ENCODE measurements at places on chromosomes 7 and 10.

DNA sequence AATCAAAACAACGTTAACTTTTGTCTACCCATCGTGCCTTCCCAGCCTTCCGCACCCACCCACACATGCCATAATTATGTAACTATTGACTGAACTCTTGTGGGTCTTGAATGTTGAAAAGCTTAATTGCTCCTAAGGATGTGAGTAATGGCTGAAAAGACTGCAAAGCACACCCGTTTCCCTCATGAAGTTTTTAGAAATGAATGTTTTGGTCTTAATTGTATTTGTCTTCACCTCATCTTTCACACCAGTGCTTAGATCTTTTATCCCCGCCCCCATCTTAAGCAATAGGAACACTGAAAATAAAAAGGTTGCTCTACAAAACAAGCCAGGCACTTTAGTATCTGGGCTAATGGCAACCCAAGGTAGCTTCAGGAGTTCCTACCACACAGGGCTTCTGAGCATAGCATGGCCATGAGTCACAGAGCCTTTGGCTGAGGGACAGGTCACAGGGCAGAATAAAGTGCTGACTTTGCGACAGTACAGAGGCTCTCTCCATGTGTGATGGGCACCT lies 690.5 kb downstream of the PARD3 start:
- DNase-seq = no peak
- H3K27ac ChIP-seq = no peak overlapping the region
- peaks cover 30% of the 10 kb centered on the region for H3K4me1 ChIP-seq
- peaks cover 27% of the 10 kb centered on the region for H3K36me3 ChIP-seq

DNA sequence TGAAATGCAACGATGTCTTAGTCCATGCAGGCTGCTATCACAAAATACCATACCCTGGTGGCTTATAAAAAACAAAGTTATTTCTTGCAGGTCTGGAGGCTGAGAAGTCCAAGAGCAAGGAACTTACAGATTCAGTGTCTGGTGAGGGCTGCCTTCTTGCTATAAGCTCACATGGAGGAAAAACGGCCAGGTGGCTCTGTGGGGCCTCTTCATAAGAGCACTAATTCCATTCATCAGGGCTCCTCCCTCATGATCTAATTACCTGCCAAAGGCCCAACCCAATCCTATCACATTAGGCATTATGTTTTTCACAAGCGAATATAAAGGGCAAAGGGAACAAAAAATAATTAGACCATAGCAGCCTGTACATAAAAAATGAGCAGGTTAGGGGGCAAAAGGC lies 35.4 kb downstream of the PAPSS2 start:
- H3K4me3 ChIP-seq = no peak overlapping the region
- no peaks in the 10 kb centered on the region for H3K36me3 ChIP-seq
- H3K4me1 ChIP-seq = no peaks in the 10 kb centered on the region
- H3K27me3 ChIP-seq = peaks cover 17% of the 10 kb centered on the region

- no peak for DNase-seq
- H3K4me1 ChIP-seq = peaks cover 42% of the 10 kb centered on the region
- H3K4me3 ChIP-seq = no peak overlapping the region
- peaks cover 13% of the 10 kb centered on the region for H3K36me3 ChIP-seq
- peaks cover 8% of the 10 kb centered on the region for H3K27me3 ChIP-seq
Measured at GRCh38 chr7:95874129-95874528, 101.8 kb downstream of the DYNC1I1 start.

- H3K27me3 ChIP-seq = peaks cover 7% of the 10 kb centered on the region
- H3K4me1 ChIP-seq = no peaks in the 10 kb centered on the region
- H3K27ac ChIP-seq = no peak overlapping the region
- no peaks in the 10 kb centered on the region for H3K36me3 ChIP-seq
Measured at GRCh38 chr10:127614484-127615017, 65.4 kb downstream of the NPS start.

DNA sequence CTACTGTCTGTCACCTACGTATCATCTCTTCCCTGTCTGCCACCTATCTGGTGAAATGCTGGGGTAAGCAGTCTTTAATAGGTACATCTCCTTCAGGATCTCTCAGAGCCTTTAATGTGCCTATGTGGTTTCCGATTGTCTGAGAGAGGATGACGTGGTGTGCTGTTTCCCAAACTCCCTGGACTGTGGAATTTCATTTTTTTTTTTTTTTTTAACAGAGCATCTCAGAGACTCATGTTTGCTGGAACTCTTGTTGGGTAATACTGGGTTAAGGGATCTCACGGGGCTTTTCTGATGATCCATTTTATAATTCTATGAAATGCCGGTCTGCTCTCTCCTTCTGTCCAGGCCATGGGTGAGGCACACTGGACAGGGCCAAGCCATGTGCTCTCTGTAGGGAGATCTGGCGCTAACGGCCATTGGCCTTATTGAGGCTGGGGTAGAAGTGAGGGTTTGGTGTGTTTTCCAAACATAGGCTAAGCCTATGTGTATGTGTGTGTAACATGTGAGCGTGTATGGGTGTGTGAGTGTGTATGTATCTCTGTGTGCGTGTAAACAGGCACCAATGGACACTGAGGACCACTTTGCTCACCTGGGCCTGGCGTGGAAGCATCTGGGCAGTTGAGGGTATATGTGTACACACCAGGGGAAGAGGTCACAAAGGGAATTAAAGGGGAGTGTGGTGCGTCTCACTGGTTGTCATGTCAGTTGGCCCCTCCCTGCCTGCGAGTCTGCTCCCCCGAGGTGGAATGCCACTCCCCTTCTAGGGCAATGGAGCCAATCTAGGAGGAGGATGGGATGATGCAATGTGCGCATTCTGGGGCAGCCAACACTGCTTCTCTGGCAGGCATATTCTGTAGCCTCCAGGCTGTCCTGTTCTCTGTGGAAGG lies 7.8 kb downstream of the ADRA2A start:
- H3K27ac ChIP-seq = no peak overlapping the region
- no peak for DNase-seq
- no peaks in the 10 kb centered on the region for H3K36me3 ChIP-seq
- peaks cover 38% of the 10 kb centered on the region for H3K27me3 ChIP-seq

DNA sequence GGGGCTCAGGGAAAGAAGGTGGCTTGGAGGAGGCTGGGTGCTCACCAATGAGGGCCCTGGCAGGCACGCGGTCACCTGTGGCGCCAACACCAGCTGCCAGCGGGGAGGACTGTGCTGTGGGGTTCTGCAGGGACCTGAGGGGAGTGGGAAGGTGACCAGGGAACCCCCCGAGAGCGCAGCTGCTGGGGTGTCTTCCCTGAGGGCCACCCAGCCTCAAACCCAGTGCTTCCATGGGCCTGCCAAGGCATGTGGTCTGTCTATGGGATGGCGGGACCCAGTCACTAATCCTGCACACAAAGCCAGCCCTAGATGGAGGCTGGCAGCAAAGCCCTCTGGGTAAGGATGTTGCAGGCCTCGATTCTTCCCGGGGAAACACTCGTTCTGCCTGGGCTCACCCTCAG lies 117.1 kb downstream of the EBF3 start:
- no peak overlapping the region for H3K27ac ChIP-seq
- DNase-seq = no peak
- H3K36me3 ChIP-seq = peaks cover 74% of the 10 kb centered on the region

DNA sequence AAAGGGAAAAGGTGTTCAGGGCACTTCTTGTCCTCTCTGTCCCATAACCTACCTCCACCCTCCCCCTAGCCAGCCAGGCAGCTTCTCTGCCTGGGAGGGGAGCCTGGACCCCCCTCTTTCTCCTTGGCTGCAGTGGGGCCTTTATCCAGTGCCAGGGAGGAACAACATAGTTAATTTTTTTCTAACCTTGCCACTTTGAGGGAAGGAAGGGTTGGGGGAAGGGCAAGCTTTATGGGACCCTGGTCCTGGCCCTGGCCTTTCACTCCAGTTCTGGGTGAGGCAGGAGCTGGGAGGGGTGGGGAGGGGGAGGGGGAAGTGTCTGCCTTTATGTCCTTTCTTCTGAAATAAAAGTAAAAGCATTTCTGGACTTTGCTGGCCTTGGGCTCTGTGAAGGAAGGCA lies 4.5 kb downstream of the VGF start:
- peaks cover 56% of the 10 kb centered on the region for H3K27me3 ChIP-seq
- no peak overlapping the region for H3K4me3 ChIP-seq
- no peak overlapping the region for H3K27ac ChIP-seq
- DNase-seq = no peak

- DNase-seq = no peak
- H3K27ac ChIP-seq = no peak overlapping the region
- no peaks in the 10 kb centered on the region for H3K36me3 ChIP-seq
- no peak overlapping the region for H3K4me3 ChIP-seq
- H3K27me3 ChIP-seq = no peaks in the 10 kb centered on the region
- peaks cover 7% of the 10 kb centered on the region for H3K4me1 ChIP-seq
Measured at GRCh38 chr7:118575393-118575948, 351.0 kb downstream of the ANKRD7 start.

GRCh38 chr7:50513166-50513871 lies 51.9 kb downstream of the DDC start:
- no peak for DNase-seq
- no peaks in the 10 kb centered on the region for H3K27me3 ChIP-seq
- H3K4me3 ChIP-seq = no peak overlapping the region
- H3K36me3 ChIP-seq = peaks cover 11% of the 10 kb centered on the region
- peaks cover 18% of the 10 kb centered on the region for H3K4me1 ChIP-seq
- no peak overlapping the region for H3K27ac ChIP-seq
